Hematopoietic multipotent progenitor cell treated with erythropoietin and hydrocortisone succinate and interleukin-3 and kit ligand, for 4 days (in vitro differentiated cells): ENCODE measurements at places on chromosomes 3 and 15.

DNA sequence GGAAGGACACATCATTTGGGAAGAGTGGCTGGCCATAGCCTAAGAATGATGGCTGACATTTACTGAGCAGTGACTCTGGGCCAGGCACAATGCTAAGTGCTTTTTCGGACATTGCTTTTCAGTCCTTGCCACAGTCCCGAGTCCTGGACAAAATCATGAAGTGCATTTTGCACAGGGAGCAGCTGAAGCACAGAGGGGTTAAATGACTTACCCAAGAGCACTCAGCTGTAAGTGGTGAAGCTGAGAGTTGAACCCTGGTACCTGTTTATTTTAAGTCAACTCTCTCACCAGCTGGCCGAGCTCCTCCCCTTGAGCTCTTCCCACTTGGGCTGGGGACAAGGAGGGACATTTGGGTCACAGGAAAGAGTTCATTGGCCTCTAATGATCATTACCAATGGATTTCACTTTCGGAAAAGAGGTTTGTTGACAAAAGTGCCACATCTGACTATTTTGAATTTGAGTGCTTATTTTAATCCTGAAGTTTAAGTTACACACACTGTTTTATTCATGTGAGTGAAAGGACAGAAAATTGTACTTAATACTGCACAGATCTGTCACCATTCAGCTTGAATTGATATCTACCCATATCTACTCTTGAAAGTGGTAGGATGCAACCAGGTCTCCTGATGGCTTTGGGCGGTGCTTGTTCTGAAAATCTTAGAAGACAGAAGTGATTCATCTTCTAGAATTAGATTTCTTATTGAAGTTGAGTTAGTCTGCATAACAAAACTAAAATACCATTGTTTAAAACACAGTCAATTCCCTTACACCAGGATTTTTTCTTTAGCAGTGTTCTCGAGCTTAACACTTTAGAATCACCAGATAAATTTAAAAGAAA lies 368.7 kb upstream of the PROK2 start:
- DNase-seq, result no peak

- no peak for DNase-seq
Measured at GRCh38 chr15:25527118-25527517, 88.3 kb upstream of the UBE3A start.

DNA sequence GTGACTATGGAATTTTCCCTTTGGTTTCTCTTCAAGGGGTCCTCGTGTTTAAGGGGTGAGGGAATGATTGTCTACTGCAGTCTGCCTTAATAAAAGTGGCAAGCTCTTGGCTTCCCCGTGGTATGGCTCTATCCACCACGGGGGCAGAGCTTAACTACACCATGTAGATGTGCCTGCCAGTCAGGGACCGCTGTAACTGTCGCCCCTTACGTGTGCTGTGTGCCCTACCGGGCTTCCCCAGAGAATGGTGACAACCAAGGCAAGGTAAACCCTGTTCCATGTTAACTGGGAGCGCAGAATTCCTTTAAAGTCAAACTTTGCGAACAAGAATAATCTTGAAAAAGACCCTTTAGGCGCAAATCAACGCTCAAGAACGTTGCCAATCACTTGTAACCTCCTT lies 966 bp upstream of the C3orf80 start:
- DNase-seq, result peak; percentile 77

GRCh38 chr3:149356044-149356592 lies 21.3 kb downstream of the TM4SF1 start:
- DNase-seq, result no peak

DNA sequence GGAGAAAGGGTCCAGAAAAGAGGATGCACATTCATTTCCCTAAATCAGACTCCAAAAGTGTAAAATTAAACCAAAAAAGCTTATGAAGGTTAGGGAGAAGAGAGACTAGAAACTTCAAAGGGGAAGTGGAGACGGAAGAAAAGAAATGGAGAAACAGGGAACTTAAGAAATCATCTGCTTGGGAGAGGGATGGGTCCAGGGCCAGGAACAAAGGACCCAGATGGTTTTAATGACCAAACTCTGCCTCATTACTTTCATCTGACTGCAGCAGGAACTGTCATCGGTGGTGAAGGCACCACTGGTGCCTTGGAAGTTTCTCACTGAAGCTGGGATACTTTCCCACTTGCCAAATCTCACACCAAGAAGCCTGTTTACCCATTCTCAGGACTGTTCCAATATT lies 70.5 kb upstream of the SLC4A7 start:
- no peak for DNase-seq

DNA sequence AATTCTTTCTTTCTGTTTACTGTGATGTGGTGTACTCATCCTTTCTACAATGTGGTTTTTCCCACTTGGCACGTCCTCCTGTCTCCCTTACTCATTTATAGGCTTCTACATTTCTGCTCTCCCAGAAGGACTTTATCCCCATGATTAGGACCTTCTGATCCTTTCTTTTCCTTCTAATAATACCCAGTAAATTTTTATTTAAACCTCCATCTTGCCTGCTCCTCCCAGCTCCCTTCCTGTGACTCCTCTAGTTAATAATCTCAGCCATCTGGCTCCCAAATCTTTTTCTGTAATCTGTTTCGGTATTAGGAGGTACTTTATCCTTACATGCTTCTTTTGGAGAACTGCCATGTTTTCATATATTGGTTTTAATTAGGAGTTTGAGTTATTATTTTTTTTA lies 11.2 kb upstream of the P2RY1 start:
- DNase-seq, result no peak

- no peak for DNase-seq
Measured at GRCh38 chr15:71202712-71203111, 87.4 kb downstream of the THSD4 start.

DNA sequence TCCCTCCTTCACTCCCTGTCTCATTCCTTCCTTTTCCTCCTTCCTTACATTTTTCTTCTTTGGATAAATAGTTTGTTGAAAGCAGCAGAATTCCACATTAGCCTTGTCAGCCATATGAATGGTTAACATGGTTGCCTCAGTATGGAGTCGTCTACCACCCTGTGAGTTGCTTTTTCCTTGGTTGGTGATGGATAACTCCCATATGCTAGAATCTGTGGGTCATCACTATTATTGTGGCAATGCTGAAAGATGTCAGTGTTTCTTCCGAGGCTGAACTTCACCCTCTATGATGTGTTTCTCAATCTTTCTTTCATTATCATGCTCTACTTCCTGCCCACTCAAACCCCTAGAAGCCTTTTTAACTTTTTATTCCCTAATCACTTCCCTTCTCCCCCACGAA lies 481.8 kb upstream of the KCNMB2 start:
- DNase-seq, result no peak

- DNase-seq, result no peak
Measured at GRCh38 chr3:165195640-165196576, at the start of gene SLITRK3. TSS of gene SLITRK3 (minus strand) at chr3:165196384. CDS start at chr3:165190830, 5,554 bp downstream.

DNA sequence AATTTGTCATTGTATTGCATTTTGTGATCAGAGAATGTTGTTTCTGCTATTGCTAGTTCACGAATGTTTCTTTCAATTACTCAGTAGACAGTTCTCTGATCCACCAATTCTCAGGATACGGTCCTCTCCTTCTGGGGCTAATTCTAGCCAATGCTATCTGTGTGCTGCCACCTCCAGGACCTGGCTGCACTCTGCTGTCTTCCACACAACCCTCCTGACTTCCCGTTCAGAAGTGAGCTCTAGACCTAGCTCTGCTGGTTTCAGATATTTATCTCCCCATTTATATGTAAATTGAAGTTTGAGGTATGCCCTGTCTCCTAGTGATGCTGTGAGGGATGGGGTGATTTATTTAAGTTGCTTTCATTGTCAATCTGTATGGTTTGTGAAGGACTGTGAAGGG lies 21.7 kb upstream of the UBL7 start:
- DNase-seq, result peak; percentile 32

DNA sequence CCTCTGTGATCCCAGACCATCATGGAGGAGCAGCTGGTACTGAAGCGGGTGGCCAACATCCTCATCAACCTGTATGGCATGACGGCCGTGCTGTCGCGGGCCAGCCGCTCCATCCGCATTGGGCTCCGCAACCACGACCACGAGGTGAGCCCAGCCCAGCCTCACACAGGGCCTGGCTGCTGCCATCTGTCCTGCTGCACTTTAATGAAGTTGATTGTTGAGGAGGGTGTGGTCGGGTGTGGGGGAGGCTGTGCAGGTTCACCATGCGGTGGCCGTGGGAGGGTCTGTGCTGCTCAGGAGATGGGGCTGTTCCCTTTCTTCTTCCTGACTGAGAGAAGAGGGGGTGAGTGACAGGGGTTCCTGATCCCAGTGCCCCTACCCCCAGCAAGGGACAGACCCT lies 30.6 kb downstream of the ACAD9 start:
- peak; percentile 53 for DNase-seq
